ENCODE measurements at places on chromosomes 1 and 21. TPM values are rescaled to one million over a fixed set of nuclear protein-coding genes. Genes with fewer than 3 reads are reported as not detected.

DAB1 gene
- 0.34 TPM for total RNA-seq

ISG15 gene
- 42.0 TPM for total RNA-seq

NBPF19 gene
- total RNA-seq: 38.4 TPM

FAM72B gene
- total RNA-seq: 3.4 TPM

LCE1D gene
- total RNA-seq: not detected

RCSD1 gene
- total RNA-seq: 22.5 TPM

FCAMR gene
- total RNA-seq: not detected

WDR64 gene
- not detected for total RNA-seq

SYDE2 gene
- total RNA-seq: 9.9 TPM

KANK4 gene
- 0.49 TPM for total RNA-seq

Data from subcutaneous adipose tissue (tissue), 4 donors.